ENCODE measurements at places on chromosomes 3 and 15. TPM values are rescaled to one million over a fixed set of nuclear protein-coding genes. Genes with fewer than 3 reads are reported as not detected.
A peak's percentile ranks its signal among the peaks of the same experiment; 100 is the strongest.

SLC51B gene
- not detected for total RNA-seq

GRCh38 chr3:55884491-55885285 lies 397.6 kb upstream of the WNT5A start:
- no peak for ATAC-seq
- H3K27me3 ChIP-seq, result no peaks in the 10 kb centered on the region
- no peak overlapping the region for H3K4me3 ChIP-seq
- no peaks in the 10 kb centered on the region for H3K4me1 ChIP-seq
- H3K27ac ChIP-seq, result no peak overlapping the region
- no peaks in the 10 kb centered on the region for H3K36me3 ChIP-seq

TMEM44 gene
- total RNA-seq, result 11.1 TPM

CCDC33 gene
- not detected for total RNA-seq

GRCh38 chr3:113571360-113571759 lies 39.0 kb downstream of the SIDT1 start:
- peaks cover 7% of the 10 kb centered on the region for H3K4me1 ChIP-seq
- no peaks in the 10 kb centered on the region for H3K27me3 ChIP-seq
- no peak overlapping the region for H3K4me3 ChIP-seq
- H3K36me3 ChIP-seq, result peaks cover 20% of the 10 kb centered on the region
- H3K27ac ChIP-seq, result peak overlapping the region; percentile 51
- no peak for ATAC-seq

SSUH2 gene
- total RNA-seq, result not detected

- H3K4me1 ChIP-seq, result peaks cover 17% of the 10 kb centered on the region
- peaks cover 19% of the 10 kb centered on the region for H3K36me3 ChIP-seq
- peak; percentile 39 for ATAC-seq
Observed at GRCh38 chr3:52533623-52534280, at the start of gene NT5DC2. TSS of gene NT5DC2 (minus strand) at chr3:52533857. CDS start at chr3:52533737, 120 bp downstream.

DNA sequence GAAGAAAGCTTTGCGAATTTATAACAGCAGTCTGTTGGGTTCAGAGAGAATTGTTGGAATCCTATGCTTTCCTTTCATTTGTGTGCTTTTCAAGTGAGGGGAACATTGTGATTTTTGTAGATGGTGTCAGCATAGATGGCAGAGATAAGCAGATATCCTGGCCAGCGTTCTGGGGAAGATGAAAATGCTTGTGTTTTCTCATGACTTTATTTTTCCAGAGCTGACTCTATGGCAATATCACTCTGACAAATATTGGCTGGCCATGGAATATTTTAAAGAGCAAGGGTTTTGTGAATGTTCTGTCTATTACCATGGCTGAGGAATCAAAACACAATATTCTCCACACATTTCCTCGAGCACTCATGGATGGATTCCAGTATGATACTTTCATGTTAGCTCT lies 108.8 kb downstream of the MITF start:
- no peak overlapping the region for H3K4me3 ChIP-seq
- no peak for ATAC-seq
- no peaks in the 10 kb centered on the region for H3K4me1 ChIP-seq

AP3B2 gene
- total RNA-seq, result 0.41 TPM

GRCh38 chr3:152718810-152719209 lies 116.1 kb upstream of the P2RY1 start:
- no peaks in the 10 kb centered on the region for H3K36me3 ChIP-seq
- no peak overlapping the region for H3K4me3 ChIP-seq
- no peak overlapping the region for H3K27ac ChIP-seq
- ATAC-seq, result no peak

GRCh38 chr15:85633859-85634258 lies 160.9 kb downstream of the KLHL25 start:
- no peak overlapping the region for H3K27ac ChIP-seq
- H3K36me3 ChIP-seq, result peaks cover 50% of the 10 kb centered on the region
- no peak for ATAC-seq
- H3K4me1 ChIP-seq, result peaks cover 21% of the 10 kb centered on the region

SNX22 gene
- 0.26 TPM for total RNA-seq

DNA sequence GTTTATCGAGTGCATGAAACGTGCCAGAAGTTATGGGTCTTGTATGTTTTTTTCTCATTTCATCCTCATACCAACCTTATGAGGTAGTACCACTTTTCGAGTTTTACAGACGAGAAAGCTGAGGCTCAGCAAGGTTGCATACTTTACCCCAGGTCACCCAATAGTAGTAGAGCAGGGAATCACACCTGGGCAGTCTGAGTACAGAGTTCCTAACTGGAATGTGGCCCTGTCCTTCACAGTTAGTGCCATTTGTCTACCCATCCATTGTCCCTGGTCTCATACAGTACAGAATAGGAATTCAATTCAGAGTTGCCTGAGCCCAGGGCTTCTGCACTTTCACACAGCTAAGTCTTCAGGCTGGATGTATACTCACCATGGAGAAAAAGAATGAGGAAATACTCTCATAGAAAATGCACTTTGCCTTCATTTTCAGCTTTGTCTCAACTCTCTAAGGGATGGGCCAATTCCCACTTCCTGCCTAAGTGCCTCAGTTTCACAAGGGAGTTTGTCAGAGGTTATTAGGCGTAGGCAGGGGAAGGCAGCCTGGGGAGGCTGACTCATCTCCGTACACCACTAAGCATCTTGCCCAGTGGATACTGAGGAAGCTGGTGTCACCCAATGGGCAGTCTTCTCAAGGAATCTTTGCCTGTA lies 93.2 kb downstream of the TMEM212 start:
- H3K27me3 ChIP-seq, result peaks cover 3% of the 10 kb centered on the region
- peak; percentile 93 for ATAC-seq
- H3K36me3 ChIP-seq, result no peaks in the 10 kb centered on the region
- peak overlapping the region; percentile 26 for H3K27ac ChIP-seq

TRANK1 gene
- 12.3 TPM for total RNA-seq

DNA sequence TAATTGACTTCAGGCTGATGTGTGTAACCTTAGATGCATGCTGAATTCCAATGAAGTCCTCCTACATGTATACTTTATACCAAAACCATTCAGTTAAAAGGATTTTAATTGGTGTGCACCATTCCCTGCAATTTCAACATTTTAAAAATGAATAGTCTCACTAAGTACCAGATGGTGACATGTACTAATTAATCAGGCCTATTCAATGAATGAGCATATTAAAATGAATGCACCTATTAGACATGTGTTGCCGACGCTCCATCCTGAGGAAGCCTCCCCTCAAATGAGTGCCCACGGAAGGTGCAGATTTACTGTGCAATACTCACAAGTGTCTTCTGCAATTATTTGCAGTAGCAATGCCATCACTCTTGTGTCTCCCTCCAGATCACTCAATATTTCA lies 124.7 kb upstream of the TSPAN3 start:
- no peak overlapping the region for H3K4me3 ChIP-seq
- H3K27ac ChIP-seq, result no peak overlapping the region
- H3K27me3 ChIP-seq, result no peaks in the 10 kb centered on the region

DNA sequence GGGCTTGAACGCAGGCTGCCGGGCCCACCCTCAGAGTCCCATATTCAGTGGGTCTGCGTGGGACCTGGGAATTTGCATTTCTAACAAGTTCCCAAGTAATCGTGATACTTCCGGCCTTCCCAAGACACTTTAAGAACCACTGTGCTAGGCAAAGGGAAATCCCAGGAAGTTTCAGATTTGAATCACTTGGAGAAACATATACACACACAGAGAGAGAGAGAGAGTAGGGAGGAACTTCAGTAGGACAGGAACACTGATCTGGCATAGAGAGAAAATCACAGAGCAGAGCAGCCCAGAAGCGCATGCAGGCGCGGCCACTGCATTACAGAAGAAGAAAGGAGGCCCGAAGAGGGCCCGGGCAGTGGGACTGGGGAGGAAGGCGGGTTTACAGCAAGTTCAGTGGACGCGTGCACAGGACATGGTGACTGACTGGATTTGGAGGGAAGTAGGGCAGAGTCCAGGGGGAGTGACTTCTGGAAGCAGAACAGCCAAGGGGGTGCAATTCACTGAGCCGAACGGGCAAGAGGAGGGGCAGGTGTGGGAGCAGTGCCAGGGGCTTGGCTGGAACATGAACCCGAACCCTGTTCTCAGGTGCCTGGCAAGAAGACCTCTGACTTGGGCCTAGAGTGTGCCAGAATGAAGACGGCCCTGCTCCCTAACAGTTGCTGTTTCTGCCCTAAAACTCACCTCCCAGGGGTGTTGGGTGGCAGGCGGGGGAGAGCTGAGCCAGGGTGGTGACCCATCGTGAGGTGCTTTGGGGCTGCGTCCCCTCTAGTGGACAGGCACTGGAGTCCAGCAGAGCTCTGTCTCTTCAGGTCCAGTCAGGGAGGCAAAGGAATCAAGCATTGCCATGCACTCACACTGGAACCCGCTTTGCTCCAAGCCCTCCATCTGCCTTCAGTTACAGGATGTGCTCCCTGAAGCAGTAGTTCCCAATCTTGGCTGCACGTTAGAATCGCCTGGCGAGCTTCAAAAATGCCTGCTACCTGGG lies 101.3 kb upstream of the HES1 start:
- H3K4me1 ChIP-seq, result no peaks in the 10 kb centered on the region
- no peaks in the 10 kb centered on the region for H3K36me3 ChIP-seq
- no peak overlapping the region for H3K4me3 ChIP-seq
- ATAC-seq, result no peak
- H3K27me3 ChIP-seq, result peaks cover 17% of the 10 kb centered on the region

CP gene
- total RNA-seq, result not detected

DNA sequence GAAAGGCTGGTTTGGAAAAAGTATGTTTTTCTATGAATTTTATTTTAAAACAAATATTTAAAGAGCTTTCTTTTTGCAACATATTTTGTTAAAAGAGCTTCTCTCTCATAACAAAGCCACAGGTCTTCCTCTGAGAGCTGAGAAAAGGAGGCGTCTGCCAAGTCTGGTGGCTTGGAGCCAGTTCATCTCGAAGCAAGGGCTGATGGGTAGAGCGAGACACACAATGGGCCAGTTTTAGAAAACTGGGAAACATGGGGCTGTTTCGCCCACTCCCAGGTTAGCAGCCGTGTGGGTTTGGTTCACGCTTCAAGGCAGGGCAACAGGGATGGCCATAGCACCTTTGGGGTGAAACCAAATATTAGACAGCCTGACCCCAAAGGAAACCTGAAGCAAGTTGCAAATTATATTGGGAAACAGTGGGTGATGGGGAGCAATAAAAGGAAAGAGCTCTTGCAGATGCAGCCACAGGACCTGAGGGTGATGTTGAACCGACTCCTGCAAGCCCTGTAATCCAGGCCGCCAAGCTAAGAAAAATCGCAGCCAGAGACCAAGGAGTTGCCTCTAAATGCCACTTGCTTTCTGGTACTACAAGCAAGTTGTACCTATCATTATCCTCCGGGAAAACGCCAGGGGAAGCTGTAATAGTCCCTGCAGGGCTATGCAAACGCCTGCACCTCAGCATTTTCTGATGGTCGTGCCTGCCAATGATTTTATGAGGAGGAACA lies 88.4 kb upstream of the GALNT15 start:
- ATAC-seq, result no peak
- no peaks in the 10 kb centered on the region for H3K36me3 ChIP-seq
- H3K4me3 ChIP-seq, result no peak overlapping the region
- peaks cover 4% of the 10 kb centered on the region for H3K27me3 ChIP-seq
- no peak overlapping the region for H3K27ac ChIP-seq
- no peaks in the 10 kb centered on the region for H3K4me1 ChIP-seq

CHRFAM7A gene
- total RNA-seq, result not detected

DNA sequence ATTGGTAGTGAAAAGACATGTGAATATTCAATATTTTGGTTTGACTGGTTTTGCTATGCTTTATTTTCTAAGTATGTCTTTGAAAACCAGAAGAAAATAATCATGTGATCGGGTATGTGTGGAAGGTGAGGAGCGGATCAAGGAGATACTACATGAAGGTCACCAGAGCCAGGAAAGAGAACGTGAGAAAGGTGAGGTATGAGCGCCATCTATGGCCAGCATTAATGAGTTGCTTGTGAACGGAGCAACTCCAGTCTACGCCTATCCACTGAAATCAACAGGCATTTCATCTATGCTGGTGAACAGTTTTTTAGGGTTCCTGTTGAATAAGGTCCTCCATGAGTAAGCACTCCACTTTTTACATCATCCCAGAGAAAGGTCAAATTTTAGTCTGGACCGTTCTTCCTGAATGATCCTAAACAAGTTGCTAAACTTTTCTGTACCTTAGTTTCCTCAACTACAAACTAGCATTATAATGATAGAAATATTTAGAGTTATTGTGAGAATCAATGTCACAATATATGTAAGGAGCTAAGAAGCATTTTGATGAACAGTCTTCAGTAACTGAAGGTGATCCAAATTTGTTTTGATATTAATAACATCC lies 1435.2 kb upstream of the CADM2 start:
- no peak overlapping the region for H3K27ac ChIP-seq
- no peaks in the 10 kb centered on the region for H3K27me3 ChIP-seq
- H3K4me1 ChIP-seq, result no peaks in the 10 kb centered on the region
- H3K4me3 ChIP-seq, result no peak overlapping the region

ALG3 gene
- 33.4 TPM for total RNA-seq

DNA sequence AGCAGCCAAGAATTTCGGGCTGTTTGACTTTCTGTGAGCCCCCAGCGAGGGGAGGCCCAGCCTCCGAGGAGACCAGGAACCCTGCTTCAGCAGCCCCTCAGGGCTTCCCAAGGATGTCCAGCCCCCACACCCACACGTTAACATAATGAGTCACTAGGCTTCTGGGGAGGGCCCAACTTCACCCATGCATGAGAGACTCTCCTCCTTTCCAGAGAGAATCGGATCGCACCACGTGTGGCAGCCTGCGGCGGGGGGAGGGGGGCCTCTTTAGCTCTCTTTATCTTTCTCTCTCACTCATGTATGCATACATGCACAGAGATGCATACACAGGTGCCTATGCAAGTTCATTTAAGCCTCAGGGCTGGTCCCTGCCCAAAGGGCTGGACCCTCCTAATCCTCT lies 3.1 kb upstream of the AP2M1 start:
- peaks cover 42% of the 10 kb centered on the region for H3K36me3 ChIP-seq
- H3K4me3 ChIP-seq, result no peak overlapping the region
- H3K27me3 ChIP-seq, result no peaks in the 10 kb centered on the region
- peak overlapping the region; percentile 19 for H3K27ac ChIP-seq
- no peak for ATAC-seq
- peaks cover 15% of the 10 kb centered on the region for H3K4me1 ChIP-seq

SPINK8 gene
- total RNA-seq, result not detected

TAGLN3 gene
- total RNA-seq, result 0.56 TPM

DNA sequence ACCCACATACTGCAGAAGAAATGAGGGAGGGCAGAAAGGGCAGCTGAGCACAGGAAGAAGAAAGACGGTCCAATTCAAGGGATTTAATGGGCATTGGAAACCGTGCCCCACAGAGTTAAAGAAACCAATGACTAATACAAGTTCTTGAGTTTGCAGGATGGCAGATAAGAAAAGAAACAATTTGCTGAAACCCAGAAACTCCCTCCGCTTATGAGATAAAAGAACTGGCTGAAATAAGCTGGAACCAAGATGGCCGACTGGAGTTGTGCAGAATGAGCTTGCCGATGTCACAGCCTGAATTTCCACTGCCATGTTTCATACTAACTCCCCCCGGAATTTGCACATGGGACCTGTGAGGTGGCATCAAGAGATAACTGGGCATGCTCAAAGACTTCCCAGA lies 47.1 kb downstream of the SCAP start:
- no peaks in the 10 kb centered on the region for H3K27me3 ChIP-seq
- H3K4me3 ChIP-seq, result no peak overlapping the region
- H3K4me1 ChIP-seq, result peaks cover 9% of the 10 kb centered on the region
- H3K27ac ChIP-seq, result peak overlapping the region; percentile 14
- ATAC-seq, result no peak
- peaks cover 40% of the 10 kb centered on the region for H3K36me3 ChIP-seq
